T follicular helper cell (primary cell): ENCODE measurements at places on chromosomes 4 and X.

DNA sequence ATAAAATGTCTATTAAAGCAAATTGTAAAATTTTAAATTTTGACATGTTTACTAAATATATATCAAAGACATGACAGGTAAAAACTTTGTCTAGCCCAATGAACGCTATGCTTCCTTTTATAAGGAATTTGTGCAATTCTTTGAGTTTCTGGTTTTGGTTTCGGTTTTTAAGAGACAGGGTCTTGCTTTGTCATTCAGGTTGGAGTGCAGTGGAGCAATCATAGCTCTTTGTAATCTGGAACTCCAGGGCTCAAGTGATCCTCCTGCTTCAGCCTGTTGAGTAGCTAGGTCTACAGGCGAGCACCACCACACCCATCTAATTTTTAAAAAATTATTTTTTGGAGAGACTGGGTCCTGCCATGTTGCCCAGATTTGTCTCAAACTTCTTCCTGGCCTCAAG lies 60.7 kb downstream of the BLTP1 start:
- DNase-seq: no peak

- DNase-seq: no peak
Observed at GRCh38 chr4:87614292-87614890, 6.1 kb downstream of the DSPP start.

GRCh38 chrX:120302434-120302833 lies 8.8 kb downstream of the TMEM255A start:
- no peak for DNase-seq

DNA sequence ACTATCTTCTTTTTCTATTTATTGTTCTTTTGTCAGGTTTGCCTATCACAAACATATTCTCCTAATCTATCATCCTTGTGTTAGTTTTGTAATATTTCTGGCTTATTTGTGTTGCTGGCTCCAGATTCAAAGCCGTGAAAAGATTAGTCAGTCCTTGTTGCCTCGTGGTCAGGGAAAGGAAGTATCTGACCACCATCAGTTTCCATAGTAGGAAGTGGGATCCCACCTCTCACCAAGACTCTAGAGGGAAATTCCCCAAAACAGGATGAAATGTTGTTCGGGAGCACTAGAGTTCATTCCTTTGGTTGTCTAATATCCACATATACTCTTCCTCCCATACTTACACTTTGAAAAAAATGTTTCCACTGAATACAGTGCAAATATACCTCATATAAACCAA lies 131.0 kb upstream of the HUWE1 start:
- no peak for DNase-seq

DNA sequence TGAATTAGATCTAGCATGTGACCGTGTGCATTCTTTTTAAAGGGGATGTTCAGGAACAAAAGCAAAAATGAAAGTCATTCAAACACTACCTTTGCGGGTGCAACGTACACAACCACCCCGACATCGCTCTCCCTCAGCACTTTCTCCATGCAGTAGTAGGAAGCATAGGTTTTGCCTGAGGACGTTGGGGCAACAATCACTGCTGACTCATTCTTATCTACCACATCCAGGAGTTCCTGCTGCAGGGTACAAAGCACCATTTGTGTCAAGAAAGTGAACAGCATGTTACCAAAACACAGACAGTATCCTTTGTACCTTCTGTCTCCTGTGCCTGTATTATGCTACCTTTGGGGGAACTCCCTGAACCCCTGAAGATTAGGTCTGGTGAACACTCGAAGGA lies 58.6 kb downstream of the DDX60L start:
- DNase-seq: no peak
